ENCODE measurements at places on chromosomes 2 and 18. TPM values are rescaled to one million over a fixed set of nuclear protein-coding genes. Genes with fewer than 3 reads are reported as not detected.

- no peak overlapping the region for H3K4me3 ChIP-seq
- DNase-seq, result no peak
- peak overlapping the region; percentile 86 for H3K27ac ChIP-seq
- H3K27me3 ChIP-seq, result no peaks in the 10 kb centered on the region
These were observed 159.3 kb upstream of the REV1 start for GRCh38 chr2:99648906-99649789.

- DNase-seq, result no peak
- H3K27ac ChIP-seq, result no peak overlapping the region
- H3K36me3 ChIP-seq, result no peaks in the 10 kb centered on the region
- H3K4me3 ChIP-seq, result no peak overlapping the region
- no peaks in the 10 kb centered on the region for H3K4me1 ChIP-seq
These were observed 210.4 kb downstream of the SOCS6 start for GRCh38 chr18:70499218-70499691.

DNA sequence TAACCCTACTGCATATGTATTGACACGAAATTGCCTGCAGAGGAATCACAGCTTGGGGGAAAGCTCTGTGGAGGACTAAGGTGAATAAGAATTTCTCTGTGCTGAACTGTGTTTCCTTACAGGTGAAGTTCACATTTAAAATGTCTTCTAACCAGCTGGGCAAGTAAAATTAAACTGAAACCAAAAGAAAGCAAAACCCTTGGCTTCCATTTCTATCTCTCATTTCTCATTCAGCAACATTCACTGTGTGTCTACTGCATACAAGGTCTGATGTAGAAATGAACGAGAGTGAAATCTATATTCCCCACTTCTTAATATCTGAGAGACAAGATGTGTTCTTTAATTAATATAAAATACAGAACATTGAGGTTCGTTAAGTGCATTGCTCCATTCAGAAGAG is 397.3 kb downstream of the SOX11 start:
- H3K27ac ChIP-seq, result no peak overlapping the region
- no peaks in the 10 kb centered on the region for H3K27me3 ChIP-seq
- H3K4me3 ChIP-seq, result no peak overlapping the region
- H3K36me3 ChIP-seq, result no peaks in the 10 kb centered on the region
- H3K4me1 ChIP-seq, result no peaks in the 10 kb centered on the region

DNA sequence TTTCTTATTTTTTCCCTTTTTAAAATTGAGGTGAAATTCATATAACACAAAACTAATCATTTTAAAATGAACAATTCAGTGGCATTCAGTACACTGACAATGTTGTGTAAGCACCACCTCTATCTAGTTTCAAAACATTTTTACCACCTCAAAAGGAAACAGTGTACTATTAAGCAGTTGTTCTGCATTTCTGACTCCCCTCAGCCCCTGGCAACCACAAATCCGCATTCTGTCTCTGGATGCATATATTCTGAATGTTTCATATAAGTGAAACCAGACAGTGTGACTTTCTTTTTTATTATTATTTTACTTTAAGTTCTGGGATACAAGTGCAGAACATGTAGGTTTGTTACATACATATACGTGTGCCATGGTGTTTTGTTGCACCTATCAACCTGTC is 19.2 kb upstream of the TANK start:
- no peaks in the 10 kb centered on the region for H3K27me3 ChIP-seq
- no peak for DNase-seq
- peaks cover 68% of the 10 kb centered on the region for H3K4me1 ChIP-seq
- H3K4me3 ChIP-seq, result peak overlapping the region; percentile 65

GRCh38 chr2:234292962-234293243 is 204.0 kb downstream of the ARL4C start:
- peak overlapping the region; percentile 85 for H3K27ac ChIP-seq
- H3K27me3 ChIP-seq, result peaks cover 20% of the 10 kb centered on the region
- peaks cover 36% of the 10 kb centered on the region for H3K4me1 ChIP-seq

DNA sequence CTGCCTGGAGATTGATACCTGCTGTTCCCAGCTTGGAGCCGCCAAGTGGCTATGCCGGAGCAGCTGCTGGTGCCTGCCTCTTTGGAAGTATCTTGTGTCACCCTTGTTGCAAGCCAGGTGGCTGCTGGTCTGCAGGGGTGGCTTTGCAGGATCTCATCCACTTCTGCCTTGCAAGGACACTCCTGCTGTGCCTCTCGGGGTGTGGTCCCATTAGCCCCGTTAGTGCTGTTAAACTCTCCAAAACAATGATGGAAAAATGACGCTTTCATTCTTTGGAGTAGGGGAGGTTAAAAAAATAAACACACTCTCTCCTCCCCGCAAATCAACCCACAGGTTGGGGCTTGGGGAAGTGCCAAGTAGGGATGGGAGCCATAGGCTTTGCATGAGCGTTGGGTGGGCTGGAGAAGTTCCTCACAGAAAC is 352.8 kb downstream of the RNF144A start:
- H3K36me3 ChIP-seq, result no peaks in the 10 kb centered on the region
- no peak overlapping the region for H3K4me3 ChIP-seq
- H3K4me1 ChIP-seq, result no peaks in the 10 kb centered on the region

DNA sequence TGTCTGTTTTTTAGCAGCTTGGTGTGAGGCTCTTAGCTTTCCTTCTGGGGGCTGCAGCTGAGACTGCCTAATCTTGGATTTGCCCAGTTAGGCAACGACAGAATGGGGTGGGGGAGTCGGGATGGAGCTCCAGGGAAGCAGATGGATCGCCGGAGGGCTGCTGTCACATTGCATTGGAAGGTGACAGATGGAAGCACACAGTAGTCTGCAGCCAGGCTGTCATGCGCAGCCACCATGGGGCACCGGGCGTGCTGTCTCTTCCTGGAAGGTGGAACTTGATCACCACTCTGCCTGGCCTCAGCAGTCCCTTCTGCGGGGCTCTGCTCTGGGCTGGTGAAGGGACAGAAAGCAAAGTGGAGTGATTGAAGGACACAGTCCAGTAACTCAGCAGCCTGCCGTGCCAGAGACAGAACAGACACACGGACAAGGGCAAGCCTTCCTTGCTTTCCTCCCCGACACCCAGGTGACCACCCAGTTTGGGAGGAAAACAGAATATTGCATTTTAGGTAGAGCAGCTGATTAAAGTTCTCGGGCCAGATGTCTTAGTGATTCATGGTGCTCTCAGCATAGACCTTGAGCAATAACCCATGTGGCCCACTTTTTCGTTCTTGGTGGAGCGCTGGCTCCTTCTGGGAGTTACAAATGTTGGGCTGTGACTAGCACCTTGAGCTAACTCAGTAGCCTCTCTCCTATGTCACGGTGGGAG is 40.9 kb downstream of the RNF144A start:
- H3K4me3 ChIP-seq, result no peak overlapping the region
- no peak overlapping the region for H3K27ac ChIP-seq
- no peaks in the 10 kb centered on the region for H3K36me3 ChIP-seq
- H3K27me3 ChIP-seq, result no peaks in the 10 kb centered on the region

- H3K4me1 ChIP-seq, result no peaks in the 10 kb centered on the region
- no peaks in the 10 kb centered on the region for H3K27me3 ChIP-seq
- no peak for DNase-seq
- H3K27ac ChIP-seq, result no peak overlapping the region
These were observed 30.6 kb downstream of the SPATS2L start for GRCh38 chr2:200336980-200337615.

DNA sequence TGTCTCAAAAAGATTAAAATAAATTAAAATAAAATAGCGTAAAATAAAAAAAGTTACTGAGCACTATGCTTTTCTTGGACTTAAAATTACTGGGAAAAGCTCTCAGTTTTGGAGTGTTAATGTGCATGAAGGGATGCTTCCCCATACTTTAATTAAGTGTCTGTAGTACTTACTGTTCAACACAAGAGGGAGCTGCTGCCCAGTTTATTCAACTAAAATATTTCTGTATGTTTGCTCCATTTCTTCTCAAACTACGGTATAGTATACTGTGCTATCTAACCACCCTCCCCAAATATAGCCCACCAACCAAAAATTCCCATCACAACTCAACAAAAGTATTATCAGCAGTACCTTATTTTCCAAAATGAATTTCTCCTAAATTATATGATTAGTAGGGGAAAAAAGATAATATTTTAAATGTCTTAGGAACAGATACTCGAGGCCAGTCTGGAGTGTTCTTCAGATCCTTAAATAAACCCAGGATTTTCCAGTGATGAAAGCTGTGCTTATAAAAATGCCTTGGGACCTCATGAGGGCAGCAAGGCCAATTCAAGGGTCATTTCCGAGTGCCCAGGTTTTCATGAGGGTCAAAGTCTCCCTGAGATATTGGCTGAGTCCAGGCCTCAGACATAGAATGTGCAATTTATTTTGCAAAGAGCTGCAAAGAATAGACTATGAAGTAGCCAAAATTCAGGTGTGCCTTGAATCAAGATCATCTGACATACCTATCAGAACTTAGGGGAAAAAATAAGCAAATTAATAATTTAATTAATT is 64.1 kb downstream of the CHRNA1 start:
- H3K4me1 ChIP-seq, result peaks cover 4% of the 10 kb centered on the region
- no peak overlapping the region for H3K27ac ChIP-seq
- no peaks in the 10 kb centered on the region for H3K36me3 ChIP-seq
- peaks cover 40% of the 10 kb centered on the region for H3K27me3 ChIP-seq

DNA sequence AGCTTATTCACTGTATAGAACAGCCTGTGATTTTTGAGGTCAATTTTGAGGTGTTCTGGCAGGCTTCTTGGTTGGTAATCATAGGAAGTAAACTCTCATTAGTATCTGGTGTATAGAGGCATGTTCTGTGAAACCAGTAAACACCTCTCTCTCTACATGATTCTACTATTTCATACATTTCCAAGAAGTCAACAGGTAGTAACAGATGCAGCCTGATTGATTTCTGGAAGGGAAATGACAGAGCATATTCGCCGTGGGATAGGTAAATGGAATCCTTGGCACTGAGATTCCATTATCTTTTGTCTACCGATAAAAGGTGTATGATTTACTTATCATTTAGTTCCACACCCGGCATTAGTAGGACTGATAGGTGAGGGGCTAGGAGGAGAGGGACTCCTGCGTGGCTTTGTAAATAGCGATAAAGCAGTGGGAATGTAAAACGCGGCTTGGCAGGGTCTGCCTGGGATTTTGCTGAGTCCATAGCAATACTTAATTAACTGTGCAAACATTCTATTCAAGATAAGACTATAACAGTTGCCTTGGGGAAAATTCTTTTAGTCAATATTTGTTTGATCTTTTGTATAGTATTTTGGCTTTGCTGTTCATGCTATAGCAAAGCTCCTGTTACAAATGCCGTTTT is 32.3 kb downstream of the LYPD6B start:
- H3K36me3 ChIP-seq, result no peaks in the 10 kb centered on the region
- peaks cover 15% of the 10 kb centered on the region for H3K27me3 ChIP-seq
- no peaks in the 10 kb centered on the region for H3K4me1 ChIP-seq
- no peak overlapping the region for H3K4me3 ChIP-seq
- H3K27ac ChIP-seq, result no peak overlapping the region

DNA sequence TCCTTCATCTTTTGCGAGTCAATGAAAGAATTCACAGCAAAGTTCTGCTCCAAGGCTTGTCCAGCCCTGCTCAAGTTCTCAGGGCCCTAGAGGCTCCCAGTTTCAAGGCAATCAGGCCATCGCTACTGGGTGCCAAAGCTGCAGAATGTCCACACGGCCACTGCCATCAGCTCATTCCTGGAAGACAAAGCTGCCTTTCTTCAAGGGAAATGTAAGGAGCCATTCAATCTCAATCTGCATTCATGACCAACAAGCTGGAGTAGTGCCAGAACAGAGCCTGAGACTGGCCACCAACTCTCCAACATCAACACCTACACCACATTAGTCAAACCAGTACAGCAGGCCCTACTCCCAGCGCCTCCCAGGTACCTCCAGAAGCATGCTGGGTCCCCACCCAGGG is 202.2 kb downstream of the TCF4 start:
- H3K4me1 ChIP-seq, result peaks cover 30% of the 10 kb centered on the region
- H3K27ac ChIP-seq, result no peak overlapping the region
- DNase-seq, result no peak
- peak overlapping the region; percentile 68 for H3K4me3 ChIP-seq

DNA sequence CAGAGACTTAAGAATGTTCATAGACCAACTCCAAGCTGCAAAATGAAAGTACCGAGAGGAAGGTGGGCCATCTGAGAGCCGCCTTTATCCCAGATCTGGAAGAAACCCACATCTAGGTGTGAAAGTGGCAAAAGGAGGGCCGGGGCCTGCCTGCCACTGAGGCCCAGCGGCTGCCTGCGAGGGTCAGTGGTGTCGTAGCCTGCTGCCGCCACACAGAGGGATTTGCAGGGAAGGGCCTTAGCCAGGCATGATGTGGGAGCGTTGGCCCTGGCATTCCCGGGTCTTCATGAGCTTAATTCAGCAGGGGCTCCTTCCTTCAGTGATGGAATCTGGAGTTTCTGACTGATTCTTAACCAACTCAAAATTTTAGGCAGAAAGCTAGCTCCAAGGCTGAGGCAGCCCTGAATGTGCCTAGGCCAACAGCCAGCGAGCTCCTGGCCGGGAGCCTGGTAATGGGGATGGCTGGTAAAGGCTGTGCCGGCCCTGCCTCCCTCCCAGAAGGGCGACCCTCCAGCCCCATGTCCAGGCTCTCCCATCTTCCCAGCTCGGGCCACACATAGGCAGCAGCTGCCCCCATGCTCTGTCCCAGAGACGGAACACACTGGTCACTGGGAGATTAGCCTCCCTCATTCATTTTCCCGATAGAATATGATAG is 230.1 kb downstream of the AGAP1 start:
- H3K27me3 ChIP-seq, result no peaks in the 10 kb centered on the region
- H3K36me3 ChIP-seq, result no peaks in the 10 kb centered on the region
- H3K4me3 ChIP-seq, result no peak overlapping the region
- H3K4me1 ChIP-seq, result no peaks in the 10 kb centered on the region

- H3K27me3 ChIP-seq, result no peaks in the 10 kb centered on the region
- H3K4me3 ChIP-seq, result no peak overlapping the region
- no peak for DNase-seq
- H3K36me3 ChIP-seq, result no peaks in the 10 kb centered on the region
These were observed 407.0 kb upstream of the KCNJ3 start for GRCh38 chr2:154291511-154291910.

GRCh38 chr2:100205174-100205573 is 62.8 kb upstream of the AFF3 start:
- DNase-seq, result no peak
- H3K27ac ChIP-seq, result no peak overlapping the region
- no peaks in the 10 kb centered on the region for H3K36me3 ChIP-seq

DNA sequence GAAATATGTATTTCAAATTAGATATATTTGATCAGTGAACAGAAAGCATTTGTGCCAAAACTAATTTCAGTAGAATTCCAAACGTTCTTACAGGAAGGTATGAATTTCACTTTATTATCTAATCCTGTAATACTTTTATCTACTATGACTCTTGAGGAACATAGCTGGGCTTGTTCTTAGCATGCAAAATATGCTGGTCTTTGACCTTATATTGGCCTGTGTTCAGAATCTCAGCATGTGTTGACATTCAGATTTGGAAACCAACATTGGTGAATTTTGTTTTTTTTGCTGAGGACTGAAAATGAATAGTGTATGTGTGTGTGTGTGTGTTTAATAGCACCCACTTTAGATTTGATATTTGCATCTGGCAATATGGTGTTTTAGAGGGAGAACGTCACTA is 112.2 kb downstream of the MEIS1 start:
- H3K27ac ChIP-seq, result no peak overlapping the region
- H3K4me3 ChIP-seq, result no peak overlapping the region
- no peaks in the 10 kb centered on the region for H3K36me3 ChIP-seq
- H3K4me1 ChIP-seq, result no peaks in the 10 kb centered on the region
- no peak for DNase-seq
- H3K27me3 ChIP-seq, result no peaks in the 10 kb centered on the region

Gene ABI2
- polyA plus RNA-seq, result 28.6 TPM

Gene INHA
- not detected for polyA plus RNA-seq

Gene INPP5D
- polyA plus RNA-seq, result 97.7 TPM

Gene UPP2
- polyA plus RNA-seq, result not detected

All from naive B cell (primary cell).